ENCODE measurements at places on chromosomes 4 and X.

DNA sequence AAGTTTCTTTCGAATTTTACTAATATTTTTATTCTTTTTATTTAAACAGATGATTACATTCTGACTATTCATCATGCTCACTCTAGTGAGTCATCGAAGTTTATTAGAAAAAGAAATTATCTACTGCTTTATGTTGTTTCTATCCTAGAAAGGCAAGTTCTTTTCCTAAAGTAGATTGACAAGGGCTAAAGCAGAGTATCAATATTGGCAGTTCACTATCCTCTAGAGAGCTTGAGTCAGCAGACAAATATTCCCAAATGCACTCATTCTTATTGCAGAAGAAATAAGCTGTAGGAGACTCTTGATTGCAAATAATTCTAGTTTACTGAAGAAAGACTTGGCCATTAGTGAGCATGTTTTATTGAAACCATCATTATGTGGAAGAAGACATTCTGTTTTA lies 911.8 kb downstream of the CENPC start:
- DNase-seq: peak; percentile 13

- DNase-seq: peak; percentile 59
Observed at GRCh38 chr4:109574443-109574850, 14.4 kb downstream of the MCUB start.

- no peak for DNase-seq
Observed at GRCh38 chr4:182447767-182448280, 204.6 kb downstream of the TENM3 start.

DNA sequence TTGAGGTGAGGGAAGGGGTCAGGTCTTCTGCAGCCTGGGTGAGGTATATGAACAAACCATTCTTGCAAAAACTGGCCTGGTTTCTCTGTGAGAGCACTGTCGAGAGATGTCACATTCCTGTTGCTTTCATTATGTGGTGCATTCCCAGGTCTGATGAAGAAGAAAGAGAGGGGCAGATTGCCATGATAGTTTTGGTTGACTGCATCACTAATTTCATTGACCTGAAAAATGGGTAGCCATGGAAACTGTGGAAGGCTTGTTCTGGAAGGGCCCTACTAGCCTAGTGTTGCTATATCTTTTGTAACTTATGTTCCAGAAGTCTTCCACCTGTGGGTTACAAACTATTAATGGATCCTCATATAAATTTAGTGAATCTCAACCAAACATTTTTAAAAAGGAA lies 32.9 kb upstream of the CYBB start:
- no peak for DNase-seq

DNA sequence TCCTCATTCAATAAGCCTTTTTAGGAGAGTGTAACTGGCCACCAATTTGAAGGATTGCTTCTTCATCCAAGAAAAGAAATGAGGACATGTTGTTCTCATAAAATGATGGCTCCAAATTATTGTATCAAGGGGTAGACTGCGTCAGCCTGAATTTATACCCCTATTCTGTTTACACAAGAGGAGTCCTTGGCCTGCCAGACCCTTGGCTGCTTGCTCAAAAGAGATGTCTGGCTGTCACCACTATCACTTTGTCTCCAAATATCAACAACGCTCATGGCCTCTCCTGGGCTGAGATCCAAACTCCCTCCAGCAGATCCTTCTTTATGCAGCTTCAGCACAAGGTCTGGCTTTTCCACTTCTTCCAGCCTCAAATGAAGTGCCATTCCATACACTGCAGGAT lies 127.9 kb downstream of the OR13H1 start:
- DNase-seq: no peak

Data from cardiac fibroblast (primary cell).